ENCODE measurements at places on chromosomes 5 and 9.

GRCh38 chr5:18305288-18305924 lies 671.1 kb downstream of the TAF11L14 start:
- DNase-seq, result no peak

GRCh38 chr9:98226516-98226915 lies 28.9 kb downstream of the TBC1D2 start:
- DNase-seq, result no peak

- DNase-seq, result no peak
These were observed 262.9 kb downstream of the ARRDC3 start for GRCh38 chr5:91119981-91120850.

GRCh38 chr5:112560371-112560770 lies 141.3 kb upstream of the EPB41L4A start:
- DNase-seq, result no peak

DNA sequence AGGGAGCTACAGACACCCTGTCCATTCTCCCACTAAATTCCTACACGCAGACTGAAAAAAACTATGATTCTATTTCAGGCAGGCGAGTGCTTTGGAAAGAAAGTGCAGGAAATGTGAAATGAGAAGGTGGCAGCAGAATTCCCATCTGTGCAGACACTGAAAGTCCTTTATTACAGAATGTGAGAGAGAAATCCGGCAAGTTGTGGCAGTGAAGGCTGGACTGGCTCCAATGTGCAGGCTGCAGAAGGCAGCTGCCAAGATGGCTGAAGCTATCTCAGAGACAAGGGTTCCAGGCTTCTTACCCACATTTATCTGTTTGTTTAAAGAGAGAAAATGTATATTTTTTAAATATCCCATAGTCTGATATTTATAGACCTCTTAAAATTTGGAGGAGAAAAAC lies 161.8 kb upstream of the VLDLR start:
- no peak for DNase-seq

DNA sequence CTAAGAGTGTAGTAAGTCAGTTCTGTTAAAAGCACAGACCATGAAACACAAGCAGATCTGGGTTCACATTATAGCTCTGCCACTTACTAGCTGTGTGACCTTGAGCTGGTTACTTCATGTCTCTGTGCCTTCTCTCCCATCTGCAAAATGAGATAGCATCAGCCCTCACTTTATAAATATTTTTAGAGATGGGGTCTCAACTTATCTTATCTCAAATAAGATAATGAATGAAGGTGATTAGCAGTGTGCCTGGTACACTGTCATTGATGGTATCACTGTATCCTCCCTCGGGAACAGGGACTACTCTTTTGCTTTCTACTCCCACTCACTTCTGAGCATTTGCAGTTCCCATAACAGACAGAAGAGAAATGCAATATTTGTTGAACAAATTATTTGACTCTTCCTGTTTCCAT lies 52.4 kb downstream of the GALNT10 start:
- no peak for DNase-seq

DNA sequence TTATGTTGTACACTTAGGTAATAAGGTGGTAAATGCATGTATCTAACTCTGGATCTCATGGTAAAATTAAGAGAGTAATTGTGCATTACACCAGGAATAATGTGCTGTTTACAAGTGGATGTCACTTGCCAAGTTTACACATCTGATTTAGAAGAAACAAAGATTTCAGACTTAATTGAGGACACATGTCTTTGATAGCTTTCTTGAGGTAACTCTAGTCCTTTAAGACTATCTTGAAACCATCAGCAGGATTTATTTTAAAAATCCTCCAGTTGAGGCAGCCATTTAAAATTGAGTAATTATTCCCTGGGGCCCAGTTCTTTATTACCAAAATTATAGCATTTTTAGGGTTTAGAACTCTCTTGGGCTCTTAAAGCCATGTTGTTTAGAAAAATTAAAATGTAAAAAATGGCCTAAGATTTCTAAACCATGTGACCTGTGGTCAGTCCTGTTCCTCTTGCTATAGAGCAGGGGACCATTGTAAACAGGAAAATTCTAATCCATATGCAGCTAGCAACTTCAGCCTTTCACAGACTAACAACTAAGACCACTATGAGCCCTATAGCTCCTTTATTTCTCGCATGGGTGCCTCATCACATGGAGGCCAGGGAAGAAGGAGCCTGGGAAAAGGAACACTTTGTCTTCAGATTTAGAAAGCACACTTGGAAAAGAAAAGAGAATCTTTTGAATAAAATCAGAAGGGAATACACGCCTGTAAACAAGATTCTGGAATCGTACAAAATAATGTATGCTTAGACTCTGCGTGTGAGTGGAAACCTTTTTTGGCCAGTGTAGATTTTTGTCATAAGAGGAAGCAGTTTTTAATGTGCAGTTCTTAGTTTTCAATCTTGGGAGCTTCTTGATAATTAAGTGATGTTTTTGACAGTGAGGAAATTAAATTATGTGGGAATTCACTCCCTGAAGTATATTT lies 71.2 kb downstream of the ZSWIM6 start:
- DNase-seq, result no peak

- DNase-seq, result no peak
These were observed 61.0 kb upstream of the SARDH start for GRCh38 chr9:133799106-133799505.

GRCh38 chr5:171954721-171955120 lies 51.7 kb downstream of the FBXW11 start:
- DNase-seq, result no peak

DNA sequence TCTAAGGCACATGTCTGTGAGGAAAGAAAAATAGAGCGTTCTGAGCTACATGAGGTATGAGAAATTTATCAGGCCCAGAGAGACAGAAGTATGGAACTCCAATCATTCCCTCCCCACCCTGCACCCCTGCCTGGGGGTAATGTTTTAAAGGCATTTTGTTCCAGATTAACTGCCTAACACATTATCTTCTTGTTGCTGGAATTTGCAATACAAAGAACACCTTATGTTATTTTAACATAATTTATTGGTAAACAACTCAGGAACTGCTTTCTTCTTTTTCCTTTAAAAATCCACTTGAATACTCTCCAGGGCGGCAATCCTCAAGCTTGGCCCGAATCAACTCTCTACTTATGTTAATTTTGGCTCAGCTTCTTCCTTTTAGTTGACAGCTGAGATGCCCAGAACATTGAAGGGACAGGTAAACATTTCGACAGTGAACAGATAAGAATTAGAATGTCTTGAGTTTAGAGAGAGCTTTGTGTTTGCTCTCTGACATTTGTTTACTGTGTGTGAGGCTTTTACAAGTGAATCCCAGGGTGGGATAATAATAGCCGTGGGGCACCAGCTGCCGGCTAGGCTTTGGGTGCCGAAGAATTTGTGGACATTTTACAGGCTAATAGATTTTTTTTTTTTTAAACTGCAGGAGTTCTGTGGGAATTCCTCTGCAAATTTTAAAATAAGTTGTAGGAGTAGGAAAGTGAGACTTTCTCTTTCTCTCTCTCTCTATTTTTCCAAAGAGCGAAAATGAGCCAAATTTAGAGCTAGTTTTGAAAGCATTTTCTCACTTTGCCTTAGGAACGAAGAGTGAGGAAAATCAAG lies 96.4 kb upstream of the TAF11L2 start:
- no peak for DNase-seq

GRCh38 chr9:71897577-71897976 lies 13.4 kb downstream of the ABHD17B start:
- DNase-seq, result no peak

DNA sequence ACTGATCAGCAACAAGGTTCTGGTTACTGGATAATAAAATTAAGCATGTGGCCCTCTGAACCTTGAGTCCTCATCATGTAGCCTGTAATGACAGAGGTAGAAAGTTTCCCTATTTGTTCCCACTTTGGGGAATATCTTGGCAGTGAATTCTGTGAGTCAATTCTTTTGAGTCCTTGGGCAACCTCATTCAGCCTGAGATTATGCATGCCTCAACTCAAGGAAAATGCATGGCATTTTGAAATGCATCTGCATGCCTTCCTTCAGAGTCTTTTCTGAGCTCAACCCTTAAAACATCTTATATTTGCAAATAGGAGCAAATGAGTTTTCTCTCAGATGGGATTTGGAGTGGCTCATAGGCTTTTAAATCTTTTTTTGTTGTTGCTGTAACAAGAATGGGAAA lies 218.1 kb upstream of the CD180 start:
- no peak for DNase-seq

DNA sequence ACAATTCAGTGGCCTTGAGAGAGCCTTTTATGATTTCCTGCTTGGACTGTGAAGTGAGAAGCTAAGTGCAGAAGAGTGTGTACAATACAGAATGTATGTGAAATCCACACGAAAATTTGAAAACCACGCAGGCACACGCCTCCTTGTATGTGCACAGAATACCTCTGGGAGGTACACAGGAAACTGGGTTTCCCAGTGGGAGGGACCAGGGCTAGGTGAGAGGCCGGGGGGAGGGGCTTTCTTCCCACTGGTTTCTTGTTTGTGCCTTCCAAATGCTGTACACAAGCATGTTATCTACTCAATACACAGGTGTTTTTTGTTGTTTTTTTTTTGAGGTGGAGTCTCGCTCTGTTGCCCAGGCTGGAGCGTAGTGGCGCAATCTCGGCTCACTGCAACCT lies 16.1 kb downstream of the C9orf50 start:
- no peak for DNase-seq

GRCh38 chr5:67880876-67881275 lies 334.7 kb upstream of the PIK3R1 start:
- DNase-seq, result no peak

DNA sequence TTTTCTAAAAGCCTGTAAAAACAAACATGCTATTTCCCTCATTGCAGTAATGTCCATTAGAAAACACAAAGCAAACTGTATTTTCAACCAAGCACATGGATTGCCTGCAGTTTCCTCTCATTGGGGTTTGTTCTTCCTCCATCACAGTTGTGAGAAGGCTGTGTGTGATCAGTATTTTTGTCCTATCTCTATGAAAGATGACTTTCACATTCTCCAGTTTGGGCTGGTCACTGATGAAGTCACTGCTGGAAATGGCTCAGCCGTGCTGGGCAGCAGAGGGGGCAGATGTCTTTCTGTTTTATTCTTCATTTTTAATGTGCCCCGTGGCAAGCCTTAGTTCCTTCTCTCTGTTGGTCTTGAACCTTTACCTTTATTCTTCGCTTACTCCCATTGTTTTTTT lies 288.9 kb upstream of the MPDZ start:
- DNase-seq, result no peak

DNA sequence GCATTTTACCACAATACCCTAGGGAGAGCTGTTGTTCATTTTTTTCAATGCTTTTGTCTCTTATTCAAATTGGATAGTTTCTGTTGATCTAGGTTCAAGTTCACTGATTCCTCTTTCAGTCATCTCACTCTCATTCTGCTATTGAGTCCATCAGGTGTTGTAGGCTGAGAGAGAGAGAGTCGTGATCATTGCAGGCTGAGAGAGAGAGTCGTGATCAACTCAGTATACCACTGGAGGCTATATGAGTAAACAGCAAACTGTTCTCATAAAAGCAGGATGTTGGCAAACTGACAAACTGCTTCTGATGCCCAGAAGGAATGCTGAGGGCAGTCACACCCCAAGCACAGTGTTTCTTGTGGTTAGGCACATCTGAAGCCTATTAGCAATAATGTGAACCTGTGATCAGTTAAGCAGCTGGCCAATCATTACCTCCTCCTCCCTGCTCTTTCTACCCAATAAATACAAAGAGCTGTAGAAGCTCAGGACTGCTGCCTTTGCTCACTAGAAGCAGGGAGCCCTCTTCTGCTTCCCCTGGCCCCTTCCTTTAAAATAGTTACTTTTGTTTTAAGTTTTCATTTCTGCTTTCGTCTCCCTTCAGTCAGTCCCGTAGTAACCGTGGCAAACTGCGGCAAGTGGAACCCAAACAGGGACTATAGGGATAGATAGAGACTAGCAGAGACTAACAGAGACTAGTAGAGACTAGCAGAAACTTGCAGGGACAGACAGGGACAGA lies 476.1 kb upstream of the ACO1 start:
- no peak for DNase-seq

GRCh38 chr5:91219091-91219802 lies 163.9 kb downstream of the ARRDC3 start:
- DNase-seq, result no peak

GRCh38 chr5:169126481-169127021 lies 174.4 kb downstream of the SLIT3 start:
- no peak for DNase-seq

DNA sequence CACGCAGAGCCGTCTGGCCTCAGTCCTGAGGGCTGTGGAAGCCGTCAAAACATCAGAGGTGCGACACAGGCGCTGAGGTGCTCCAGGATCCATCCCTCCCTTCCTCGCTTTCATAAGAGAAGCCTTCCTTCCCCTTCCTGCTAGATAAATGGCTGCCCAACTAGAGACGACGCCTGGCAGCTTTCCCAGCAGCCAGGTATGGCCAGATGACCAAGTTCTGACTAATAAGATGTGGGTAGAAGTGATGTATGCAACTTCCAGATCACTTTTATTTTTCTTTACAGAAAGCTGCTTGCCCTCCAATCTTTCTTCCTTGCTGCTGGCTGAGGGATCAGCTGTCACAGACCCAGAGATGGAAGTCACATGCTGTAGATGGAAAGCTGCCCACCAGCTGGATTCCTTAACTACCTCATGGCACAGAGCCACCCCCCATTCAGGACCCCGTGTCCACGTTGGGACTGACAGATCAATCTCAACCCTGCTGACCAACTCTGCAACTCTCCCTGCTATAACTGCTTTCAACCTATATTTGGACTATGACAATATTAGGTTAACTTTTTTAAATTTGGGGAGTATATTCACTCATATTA lies 8.8 kb downstream of the MAPK9 start:
- DNase-seq, result no peak

- no peak for DNase-seq
These were observed 442 bp downstream of the ZNF510 start for GRCh38 chr9:96777426-96777864.

DNA sequence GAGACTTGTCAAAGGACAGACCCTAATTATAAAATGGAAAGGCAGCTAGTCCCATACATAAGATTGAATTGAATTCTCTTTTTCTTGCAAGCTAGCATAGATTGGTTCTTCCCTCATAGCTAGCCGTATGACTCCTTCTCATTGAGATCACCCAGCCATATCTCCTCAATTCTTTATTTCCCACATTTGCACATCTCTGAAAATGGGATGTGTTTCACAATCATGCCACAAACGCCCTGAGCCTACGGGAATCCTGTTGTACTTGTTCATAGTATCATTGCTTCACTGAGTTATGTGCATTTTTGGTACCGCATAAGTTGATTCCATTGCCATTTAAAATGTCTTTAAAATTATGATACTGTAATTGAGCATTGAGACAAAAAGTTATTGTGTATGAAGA lies 90.5 kb downstream of the PCSK1 start:
- DNase-seq, result no peak

- no peak for DNase-seq
These were observed 44.5 kb upstream of the NR5A1 start for GRCh38 chr9:124551472-124552272.

DNA sequence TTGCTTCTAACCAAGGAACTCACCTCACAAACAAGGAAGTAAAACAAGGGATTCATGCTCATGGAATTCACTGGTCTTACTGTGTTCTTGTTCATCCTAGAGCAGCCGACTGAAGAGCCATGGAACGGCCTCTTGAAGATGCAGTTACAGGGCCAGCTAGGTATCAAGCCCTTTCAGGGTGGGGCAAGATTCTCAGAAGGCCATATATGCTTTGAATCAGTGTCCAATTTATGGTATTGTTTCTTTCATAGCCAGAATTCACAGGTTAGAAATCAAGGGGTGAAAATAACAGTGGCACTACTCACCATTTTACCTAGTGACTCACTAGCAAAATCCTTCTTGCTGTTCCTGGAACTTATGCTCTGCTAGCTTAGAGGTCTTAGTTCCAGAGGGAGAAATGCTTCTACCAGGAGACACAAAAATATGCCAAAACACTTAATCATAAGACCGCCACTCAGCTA lies 159.5 kb upstream of the CDH10 start:
- DNase-seq, result no peak

Measured in stimulated activated CD4-positive, alpha-beta T cell treated with anti-CD3 and anti-CD28 coated beads, Interleukin-12 subunit alpha, Interleukin-12 subunit beta, amount 100 ng/mL, for 24 hours (primary cell).